Smooth muscle cell of the brain vasculature (primary cell): ENCODE measurements at places on chromosomes 3 and 15.
A peak's percentile ranks its signal among the peaks of the same experiment; 100 is the strongest.

- no peak for DNase-seq
Observed at GRCh38 chr3:13846716-13847570, 32.9 kb downstream of the WNT7A start.

- no peak for DNase-seq
Observed at GRCh38 chr15:58987036-58987435, 427 bp upstream of the RNF111 start.

DNA sequence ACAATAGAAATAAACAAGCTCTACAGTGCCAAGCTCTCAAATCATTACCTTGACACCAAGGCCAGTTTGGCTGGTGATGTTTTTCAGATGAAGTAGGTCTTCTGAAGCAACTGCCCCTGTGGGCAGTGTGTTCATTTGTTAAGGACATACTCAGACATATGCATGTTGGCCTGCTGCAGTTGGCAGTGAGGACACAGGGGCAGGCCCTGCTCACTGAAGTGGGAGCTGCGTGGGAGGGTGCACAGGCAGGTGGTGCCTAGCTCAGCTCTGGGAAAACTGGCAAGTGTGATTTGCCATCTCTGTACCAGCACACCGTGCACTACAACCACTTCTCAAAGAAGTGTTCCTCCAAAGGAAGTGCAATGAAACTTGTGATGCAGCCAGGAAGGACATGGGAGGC, 28.5 kb upstream of the SNRK start:
- DNase-seq = no peak

DNA sequence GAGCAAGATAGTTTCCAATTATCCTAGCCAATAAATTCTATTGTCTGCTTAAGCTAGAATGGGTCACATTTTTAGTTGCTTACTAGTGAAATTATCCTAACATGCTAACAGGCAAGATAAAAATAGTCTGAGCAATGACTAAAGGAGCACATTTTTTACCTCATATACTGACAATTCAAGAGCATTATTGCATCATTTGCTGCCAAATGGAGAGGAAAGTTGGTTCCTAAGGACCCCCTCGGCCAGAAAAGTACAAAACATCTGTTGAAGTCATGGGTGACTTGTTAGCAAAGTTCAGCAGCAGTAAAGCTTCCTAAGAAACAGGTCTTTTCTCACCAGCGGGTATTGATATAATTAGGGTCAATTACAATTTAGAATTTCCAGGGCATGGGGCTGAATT, 1001.0 kb downstream of the FHIT start:
- DNase-seq = no peak

GRCh38 chr3:43344520-43344919, 58.2 kb downstream of the SNRK start:
- DNase-seq = no peak

DNA sequence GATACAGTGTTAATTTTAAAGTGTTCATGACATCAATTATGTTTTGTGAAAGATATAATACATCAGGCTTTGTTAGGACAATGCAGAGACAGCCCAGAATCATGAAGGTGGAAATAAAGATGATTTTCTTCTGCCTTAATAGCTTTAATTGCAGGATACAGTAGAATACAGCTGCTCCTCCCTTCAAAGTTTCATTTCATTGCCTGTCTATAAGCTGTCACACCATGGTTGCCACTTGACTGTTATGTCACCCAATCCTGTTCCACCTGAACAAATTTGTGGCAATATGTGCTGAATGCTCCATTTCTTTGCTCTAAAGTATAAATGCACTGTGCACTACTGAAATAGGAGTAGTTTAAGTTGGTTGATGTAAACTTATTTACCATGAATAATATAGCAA, 537.8 kb upstream of the ROBO2 start:
- no peak for DNase-seq

DNA sequence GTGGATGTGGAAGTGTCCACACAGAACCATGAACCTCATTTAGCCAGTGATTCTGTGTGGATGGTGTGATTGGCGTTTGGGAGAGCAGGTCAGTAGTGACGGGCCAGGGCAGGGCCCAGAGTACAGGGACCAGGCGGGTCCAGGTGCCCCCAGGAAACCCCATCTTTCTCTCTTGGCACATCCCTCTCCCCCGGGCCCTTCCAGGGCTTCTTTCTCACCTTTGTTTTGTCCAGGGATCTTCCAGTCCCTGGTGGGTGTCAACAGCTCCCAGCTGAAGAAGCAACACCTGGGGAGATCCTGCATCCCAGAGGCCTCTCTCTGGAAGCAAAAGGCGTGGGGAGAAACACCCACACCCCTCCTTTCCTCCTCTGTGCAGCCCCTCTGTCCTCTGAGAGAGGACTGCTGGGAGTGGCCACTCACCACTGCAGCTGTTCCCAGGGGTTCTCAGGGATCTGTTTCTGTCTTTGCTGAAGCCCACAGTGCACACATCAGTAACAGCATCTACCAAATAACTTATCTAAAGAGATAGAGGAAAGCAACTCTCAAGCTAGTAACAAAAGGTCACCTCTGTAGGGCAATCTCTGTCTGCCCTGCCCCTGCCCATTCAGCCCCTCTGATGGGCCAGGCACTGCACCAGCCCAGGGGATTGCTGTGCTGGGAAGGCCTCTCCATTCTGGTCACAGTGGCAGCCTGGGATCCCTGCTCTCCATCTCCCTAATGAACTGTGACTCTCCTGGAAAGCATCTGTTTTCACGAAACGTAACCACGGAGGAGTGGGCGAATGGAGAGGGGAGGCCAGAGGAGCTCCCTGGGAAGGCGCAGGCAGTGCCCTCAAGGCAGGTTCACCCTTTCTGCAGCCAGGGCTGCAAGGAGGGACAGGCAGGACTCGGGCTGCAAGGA, 98.3 kb upstream of the ALDH1A3 start:
- DNase-seq = no peak

DNA sequence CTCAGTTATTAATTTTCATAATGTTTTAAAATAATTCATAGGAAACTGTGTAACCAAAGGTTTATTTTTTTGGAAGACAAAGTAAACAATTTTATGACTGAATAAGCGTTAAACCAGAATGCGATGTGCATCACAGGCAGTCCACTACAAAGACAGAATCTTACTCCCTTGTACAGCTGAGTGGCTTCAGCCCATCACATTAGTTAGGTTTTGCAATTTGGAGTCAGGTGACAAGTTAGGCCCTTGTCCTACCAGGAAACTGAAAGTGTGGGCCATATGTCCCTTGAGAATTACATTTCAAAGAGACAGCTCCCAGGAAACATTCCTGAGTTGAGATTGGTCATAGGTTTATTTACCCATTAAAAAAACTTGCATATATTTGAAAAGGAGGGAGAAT, 156.3 kb downstream of the MEX3B start:
- no peak for DNase-seq

- no peak for DNase-seq
Observed at GRCh38 chr3:72186400-72186855, 401.5 kb upstream of the PROK2 start.

DNA sequence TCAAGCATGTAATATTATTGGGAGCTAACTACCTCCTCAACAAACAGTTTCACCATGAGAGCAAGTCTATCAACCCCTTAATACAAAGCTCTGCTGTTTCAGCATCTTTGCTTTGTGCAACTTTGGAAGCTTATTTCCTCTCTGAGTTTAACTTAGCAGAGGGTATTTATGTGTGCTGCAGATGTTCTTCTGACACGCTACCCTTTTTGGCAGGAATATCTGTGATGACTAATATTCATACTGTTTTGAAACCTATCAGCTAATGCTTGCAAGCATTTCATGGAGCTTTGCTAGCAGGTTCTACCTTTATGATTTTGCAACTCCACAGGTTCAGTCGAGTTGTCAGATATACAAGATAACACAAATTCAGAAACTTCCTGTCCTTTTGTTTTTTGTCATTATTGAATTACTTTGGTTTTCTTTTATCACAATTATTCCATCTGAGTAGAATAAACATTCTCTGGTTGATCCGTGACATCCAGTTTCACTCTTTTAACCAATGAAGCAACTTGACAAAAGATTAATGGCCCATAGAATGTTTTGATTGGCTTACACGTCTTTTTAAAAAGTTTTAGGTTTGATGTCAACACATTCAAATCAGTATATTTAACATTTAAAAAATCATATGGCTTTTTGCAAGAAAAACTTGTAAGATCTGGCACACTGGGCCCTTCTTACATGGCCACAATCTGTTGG, 1.7 kb upstream of the SLC9A9 start:
- DNase-seq = peak; percentile 50

DNA sequence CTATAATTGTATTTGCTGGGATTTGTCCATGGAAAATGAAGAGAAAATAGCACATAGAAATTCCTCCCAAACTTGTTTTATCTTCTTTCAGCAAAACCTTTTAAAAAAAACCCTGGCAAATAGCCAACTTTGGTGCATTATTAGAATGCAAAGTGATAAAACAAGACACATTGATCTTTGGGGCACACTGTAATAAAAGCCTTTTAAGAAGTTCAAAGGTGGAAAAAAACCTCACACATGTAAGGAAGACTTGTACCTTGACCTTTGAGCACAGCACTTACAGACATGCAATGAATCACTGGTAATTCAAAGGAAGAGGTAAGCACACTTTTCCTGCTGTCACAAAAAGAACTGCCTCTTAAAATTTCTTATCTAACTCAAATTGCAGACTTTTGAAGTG, 8.0 kb upstream of the MORC1 start:
- DNase-seq = no peak

DNA sequence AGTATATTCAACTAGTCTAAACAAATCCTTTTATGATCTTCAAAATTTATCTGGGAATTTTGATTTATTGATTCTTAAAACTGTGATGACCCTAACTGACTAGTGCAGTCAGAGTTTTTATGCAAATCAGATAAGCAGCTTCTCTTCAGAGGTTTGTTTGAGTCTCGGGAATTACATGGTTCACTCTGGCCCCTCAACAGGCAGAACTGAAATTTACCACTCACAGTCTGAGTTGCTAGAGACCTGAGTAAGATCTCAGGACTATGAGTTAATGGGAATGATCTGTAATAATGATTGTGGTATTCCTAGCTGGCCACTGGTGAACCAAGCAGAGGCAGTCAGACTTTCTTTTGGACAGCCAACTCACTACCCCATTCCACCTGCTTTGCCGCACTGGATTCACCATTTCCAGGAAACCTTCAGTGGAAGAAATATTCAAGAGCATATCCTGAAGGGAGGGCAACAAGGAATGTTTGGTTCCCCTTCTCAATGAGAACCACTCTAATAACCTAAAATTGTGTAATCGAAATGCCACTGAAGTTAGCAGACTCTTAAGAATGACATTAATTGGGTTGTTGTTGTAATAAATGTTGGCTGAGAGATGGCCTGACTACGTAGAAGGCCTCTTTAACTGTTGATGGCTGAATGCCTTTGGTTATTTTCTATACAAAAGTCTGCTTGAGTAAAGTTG, 11.5 kb upstream of the DNAJC13 start:
- no peak for DNase-seq

GRCh38 chr3:171028779-171029232, 2.3 kb upstream of the SLC2A2 start:
- no peak for DNase-seq

DNA sequence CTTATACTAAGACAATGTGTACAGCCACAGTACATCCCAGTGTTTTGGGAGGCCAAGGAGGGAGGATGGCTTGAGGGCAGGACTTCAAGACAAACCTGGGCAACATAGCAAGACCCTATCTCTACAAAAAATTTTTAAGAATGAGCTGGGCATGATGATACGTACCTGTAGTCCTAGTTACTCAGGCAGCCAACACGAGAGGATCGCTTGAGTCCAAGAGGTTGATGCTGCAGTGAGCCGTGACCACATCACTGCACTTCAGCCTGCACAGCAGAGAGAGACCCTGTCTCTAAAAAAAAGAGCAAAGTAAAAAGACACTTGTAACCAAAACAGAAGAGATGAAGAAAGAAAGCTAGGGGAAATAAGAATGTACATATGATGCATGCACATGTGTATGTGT, 38.5 kb downstream of the HES1 start:
- DNase-seq = no peak

DNA sequence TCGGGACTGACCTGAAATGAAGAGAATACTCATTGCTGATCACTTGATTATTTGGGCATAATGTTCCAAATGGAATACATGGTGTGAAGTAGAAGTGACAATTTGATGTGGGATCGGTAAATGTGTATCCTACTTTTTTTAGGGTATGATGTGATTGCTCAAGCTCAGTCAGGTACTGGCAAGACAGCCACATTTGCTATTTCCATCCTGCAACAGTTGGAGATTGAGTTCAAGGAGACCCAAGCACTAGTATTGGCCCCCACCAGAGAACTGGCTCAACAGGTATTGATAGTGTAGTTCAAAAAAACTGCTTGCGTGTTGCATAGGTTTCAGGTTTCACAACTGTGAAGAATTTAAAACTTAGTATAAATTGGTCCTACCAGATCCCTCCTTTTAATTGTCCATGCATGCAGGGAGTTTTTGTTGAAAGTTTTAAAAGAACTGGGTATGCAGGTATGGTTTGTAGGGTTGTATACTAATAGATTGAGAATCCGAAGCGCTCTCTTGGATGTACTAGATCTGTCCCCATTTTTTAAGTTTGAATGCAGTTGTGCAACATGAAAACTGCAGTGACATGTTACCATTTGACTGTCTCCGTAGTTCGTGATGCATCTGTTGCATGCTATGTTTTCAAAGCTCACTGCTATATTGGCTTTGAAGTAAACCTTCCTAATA, 1.6 kb downstream of the EIF4A2 start:
- no peak for DNase-seq

DNA sequence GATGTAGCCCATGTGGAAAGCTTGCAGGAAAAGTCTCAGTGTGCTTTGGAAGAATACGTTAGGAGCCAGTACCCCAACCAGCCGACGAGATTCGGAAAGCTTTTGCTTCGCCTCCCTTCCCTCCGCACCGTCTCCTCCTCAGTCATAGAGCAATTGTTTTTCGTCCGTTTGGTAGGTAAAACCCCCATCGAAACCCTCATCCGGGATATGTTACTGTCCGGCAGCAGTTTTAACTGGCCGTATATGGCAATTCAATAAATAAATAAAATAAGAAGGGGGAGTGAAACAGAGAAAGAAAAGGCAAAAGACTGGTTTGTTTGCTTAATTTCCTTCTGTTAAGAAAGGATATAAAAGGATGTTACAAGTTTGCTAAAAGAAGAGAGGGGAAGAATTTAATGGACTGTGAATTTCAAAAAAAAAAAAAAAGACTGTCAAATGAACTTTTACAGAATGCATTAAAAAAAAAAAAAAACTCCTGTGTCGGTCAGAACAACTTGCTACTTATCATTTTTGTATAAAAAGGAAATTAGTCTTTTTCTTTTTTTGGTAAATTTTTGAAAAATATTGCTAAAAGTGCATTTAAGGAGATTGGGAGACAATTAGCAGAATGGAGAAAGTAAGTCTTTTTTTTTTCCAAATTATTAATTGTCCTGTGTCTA, 7.0 kb downstream of the NR2F2 start:
- DNase-seq = no peak

DNA sequence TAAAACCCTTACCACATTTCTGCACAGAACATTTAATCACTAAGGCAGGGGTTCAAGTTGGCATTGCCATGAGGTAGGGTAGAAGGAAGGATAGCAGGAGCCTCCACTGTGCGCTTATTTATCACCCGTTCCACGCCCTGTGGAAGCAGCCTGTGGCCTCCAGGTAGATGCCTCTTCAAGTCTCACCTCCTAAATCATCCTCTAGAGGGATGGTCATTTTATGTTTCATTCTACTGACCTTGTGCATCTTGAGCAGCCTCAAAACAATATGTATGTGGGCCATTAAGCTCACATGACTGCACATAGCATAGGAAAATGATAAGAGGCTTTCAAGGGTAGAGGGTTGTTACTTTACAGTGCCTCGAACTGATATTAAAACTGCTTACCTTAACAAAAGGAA, 546.2 kb downstream of the GRM7 start:
- no peak for DNase-seq
